Cardiac muscle cell (in vitro differentiated cells and primary cell): ENCODE measurements at places on chromosomes 2 and 18. TPM values are rescaled to one million over a fixed set of nuclear protein-coding genes. Genes with fewer than 3 reads are reported as not detected.
A peak's percentile ranks its signal among the peaks of the same experiment; 100 is the strongest.

DNA sequence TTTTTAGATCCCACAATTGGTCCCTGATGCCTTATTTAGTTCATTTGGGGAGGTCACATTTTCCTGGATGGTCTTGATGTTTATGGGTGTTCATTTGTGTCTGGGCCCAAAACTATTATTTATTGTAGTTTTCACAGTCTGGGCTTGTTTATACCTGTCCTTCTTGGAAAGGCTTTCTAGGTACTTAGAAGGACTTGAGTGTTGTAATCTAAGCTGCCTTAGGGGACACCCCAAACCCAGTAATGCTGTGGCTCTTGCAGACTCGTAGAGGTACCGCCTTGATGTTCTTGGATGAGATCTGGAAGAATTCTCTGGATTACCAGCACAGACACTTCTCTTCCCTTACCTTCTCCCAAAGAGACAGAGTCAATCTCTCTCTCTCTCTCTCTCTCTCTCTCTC is 25.0 kb upstream of the ITSN2 start:
- DNase-seq: no peak

DNA sequence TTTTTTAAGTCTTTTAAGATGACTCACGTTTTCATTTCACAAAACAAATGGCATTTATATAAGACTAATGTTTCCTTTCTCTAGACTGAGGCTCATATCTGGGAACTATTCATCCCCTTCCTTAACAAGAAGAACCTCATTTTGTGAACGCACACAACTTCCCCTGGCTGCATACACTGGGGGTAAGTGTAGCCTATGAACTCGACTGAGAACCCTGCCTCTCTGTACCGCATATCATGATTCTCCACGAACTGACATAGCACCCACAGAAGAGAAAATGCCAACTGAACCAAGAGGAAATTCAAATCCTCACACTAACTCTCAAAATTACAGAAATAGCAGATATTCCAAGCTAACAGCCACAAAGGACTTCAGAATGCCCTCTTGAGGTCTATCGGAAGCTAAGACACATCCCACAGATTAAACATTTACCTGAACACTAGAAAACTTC is 236.7 kb downstream of the TCF4 start:
- no peak for DNase-seq

DNA sequence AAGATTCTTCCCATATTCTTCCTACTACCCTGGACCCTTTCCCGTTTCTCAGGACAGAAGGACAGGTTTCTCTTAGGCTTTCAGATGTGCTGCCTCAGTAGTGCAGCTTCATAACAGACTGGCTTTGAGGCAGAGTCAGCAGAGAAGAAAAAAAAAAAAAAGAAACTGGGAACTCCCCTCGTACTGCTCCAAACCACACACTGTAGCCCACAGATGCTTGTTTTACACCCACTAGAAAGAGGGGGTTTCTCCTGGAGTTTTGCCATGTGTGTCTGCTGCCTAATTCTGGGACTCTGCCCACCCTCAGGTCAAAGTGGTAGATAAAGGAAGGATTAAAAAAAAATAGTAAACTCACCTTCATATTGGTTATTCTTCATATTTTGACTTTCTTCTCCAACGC is 95.9 kb downstream of the NCOA1 start:
- DNase-seq: no peak

- DNase-seq: no peak
These were observed 121.2 kb downstream of the IRS1 start for GRCh38 chr2:226678422-226678821.

- no peak for DNase-seq
These were observed 94.2 kb downstream of the NEB start for GRCh38 chr2:151640087-151640486.

DNA sequence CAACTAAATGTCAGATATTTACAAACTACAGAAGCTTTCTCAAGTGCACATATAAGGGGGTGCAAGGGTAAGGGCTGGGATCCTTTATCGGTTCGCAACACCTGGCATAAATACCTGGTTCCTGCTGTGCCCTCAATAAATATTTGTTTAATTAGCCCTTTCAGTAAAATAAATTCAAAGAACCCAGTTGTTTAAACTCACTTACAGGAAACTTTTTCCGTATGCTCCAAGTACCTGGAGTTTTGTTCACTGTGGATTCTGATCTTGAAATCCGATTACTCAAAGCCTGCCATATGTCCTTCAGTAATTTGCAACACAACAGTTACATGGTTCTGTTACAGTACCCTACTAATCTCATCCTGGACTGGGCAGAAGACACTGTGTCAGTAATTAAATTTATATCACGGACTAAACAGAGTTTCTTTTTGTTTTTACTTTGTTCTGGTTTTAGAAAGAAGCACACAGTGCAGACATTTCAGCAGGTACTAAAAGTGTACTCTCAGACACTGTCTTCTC is 36.9 kb downstream of the TBC1D8 start:
- no peak for DNase-seq

DNA sequence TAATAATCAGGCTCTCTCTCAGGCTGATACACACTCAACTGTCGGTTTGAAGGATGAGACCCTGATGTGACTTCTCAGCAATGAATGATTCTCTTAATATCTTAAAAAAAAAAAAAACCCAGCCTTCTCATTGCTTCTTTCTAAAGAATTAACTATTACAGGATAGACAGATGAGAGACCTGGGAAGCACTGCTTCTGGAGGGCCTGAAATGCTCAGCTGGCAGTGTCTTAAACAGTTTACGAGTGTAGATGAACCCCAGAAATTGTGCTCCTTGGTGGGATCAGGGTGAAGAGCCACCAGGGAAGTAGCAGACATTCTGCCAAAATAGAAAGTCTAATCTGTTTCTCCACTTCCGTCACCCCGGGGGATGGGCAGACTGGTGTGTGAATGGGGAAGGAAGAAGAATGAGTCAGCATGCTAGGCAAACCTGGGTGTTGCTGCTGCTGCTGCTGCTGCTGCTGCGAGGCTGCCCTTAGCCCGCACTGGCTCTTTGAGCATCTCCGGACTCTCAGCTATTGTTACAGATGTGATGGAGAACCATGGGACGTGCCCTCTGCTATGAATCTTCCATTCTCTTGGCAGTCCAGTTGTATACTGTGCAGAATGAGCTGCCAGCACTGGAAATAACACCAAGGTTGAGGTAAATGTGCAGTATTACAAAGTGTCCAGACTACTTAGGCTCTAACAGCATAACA is 158.4 kb downstream of the SETBP1 start:
- peak; percentile 22 for DNase-seq

DNA sequence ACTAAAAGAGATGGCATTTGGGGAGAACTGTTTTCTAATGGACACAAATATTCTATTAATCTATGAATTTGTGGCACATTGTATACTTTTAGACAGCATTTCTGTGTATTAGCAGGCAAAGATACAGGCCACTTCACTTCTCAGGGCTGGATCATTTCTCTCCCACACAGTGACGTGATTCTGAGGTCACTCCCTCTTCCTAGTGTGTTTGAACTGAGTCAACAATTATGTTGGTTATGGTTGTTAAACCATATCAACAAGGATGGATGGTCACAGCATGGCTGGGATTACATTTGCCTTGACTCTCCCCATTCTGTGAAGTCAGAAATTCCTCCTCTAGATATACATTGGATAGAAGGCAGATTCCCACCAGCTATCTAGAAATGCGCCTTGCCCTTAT is 11.6 kb downstream of the NOSTRIN start:
- DNase-seq: no peak

DNA sequence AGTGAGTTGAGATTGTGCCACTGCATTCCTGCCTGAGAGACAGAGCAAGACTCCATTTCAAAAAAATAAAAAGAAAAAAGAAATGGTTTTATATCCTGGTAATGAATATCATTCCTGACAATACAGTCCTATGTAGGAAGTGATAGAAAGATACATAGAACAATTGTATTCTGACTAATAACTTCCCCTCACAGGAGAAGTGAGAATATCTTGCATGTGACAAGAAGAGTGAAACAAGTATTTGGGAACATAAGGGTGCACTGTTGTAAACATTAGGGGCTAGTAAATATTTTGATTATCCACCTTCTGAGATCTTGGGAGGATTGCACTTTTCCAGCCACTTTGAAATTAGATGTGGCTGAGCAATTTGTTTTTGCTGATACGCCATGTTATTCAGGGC is 40.7 kb downstream of the KLHL14 start:
- no peak for DNase-seq

- no peak for DNase-seq
These were observed 141.1 kb upstream of the COPS8 start for GRCh38 chr2:236944561-236944960.

- peak; percentile 82 for DNase-seq
These were observed 2.4 kb upstream of the HOXD8 start for GRCh38 chr2:176126929-176127773.

Gene SCTR
- 0.81 TPM in 1 of 2 replicates, not detected in the other for polyA plus RNA-seq

DNA sequence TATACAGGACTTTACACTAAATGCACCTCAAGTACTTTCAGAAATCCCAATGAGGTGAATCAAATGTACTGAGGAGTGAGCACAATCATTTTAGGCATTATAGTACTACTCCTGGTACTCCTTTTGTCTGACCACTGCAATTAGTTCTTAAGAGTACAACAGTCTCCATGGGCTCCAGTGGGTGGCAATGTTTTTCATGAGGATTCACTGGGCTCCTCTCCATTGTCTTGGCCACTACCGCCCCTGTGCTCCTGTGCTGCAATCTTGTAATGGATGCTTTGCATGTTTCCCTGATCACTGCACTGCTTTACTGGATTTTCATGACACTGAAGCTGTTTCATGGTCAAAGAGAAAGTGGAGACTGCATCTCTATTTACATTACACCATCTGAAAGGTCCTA is 268.5 kb upstream of the ZSWIM2 start:
- no peak for DNase-seq

Gene PDE11A
- polyA plus RNA-seq: 1.6 and 1.7 TPM in 2 replicates

Gene ASAP2
- polyA plus RNA-seq: 8.5 and 13.7 TPM in 2 replicates

GRCh38 chr2:6429210-6429986 is 436.3 kb downstream of the CMPK2 start:
- no peak for DNase-seq
